ENCODE measurements at places on chromosomes 2 and 18. TPM values are rescaled to one million over a fixed set of nuclear protein-coding genes. Genes with fewer than 3 reads are reported as not detected.

DNA sequence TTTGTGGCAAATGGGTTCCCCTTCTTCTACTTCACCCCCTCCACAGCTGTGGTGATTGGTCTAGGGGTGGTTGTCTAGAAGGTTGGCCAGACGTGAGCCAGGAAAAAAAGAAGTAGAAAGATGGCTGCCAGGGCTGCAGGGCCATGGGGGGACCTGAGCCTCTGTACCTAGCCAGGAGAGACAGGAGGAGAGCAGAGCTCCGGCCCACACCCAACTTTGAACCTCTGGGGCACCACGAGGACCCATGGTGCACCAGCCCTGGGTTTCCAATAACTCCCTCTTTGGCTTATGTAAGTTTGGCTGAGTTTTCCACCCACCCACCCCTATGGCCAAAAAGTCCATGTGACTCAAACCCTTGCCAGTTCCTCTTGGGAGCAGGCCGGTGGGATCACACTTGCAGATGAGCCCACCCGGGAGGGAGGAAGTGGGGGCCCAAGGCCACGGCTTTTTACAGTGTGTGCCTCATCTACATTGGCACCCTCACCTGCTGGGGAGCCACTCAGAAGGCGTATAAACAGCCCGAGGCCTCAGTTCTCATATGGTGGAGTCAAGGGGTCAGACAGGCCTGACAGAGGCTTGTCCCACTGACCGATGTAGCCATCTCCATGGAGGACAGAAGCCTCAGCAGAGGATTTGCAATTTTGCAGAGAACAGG is 293.1 kb upstream of the HDAC4 start:
- no peak for DNase-seq
- H3K27me3 ChIP-seq: no peaks in the 10 kb centered on the region
- no peaks in the 10 kb centered on the region for H3K36me3 ChIP-seq
- H3K4me3 ChIP-seq: no peak overlapping the region
- no peak overlapping the region for H3K27ac ChIP-seq

Gene HTR2B
- total RNA-seq: 92.5 TPM

Gene FAM237A
- not detected for total RNA-seq

Gene SELENOI
- 13.1 TPM for total RNA-seq

GRCh38 chr18:9113468-9114149 is 11.1 kb downstream of the NDUFV2 start:
- H3K27ac ChIP-seq: no peak overlapping the region
- no peaks in the 10 kb centered on the region for H3K27me3 ChIP-seq
- H3K4me3 ChIP-seq: no peak overlapping the region
- H3K4me1 ChIP-seq: peaks cover 9% of the 10 kb centered on the region

DNA sequence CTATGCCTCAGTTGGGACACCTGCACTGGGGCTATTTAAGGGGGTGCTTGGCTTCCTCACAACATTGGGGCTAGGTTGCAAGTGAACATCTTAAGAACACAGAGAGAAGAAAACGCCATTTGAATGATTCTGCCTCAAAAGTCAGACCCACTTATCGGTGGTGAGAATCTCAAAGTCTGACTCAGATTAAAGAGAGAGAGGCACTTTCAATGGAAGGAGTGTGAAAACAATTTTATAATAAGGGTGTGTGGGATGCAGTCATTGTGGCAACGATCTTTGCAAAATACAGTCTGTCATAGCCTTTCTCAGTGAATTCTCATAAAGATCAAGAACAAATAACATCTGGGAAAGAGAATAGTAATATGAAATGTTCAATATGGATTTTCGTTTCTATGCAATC is 41.8 kb downstream of the CCDC102B start:
- no peak overlapping the region for H3K4me3 ChIP-seq
- H3K27ac ChIP-seq: peak overlapping the region; percentile 1
- no peak for DNase-seq
- H3K27me3 ChIP-seq: no peaks in the 10 kb centered on the region
- no peaks in the 10 kb centered on the region for H3K4me1 ChIP-seq

Gene MBD1
- total RNA-seq: 53.3 TPM

GRCh38 chr18:70337139-70337972 is 48.5 kb downstream of the SOCS6 start:
- no peaks in the 10 kb centered on the region for H3K27me3 ChIP-seq
- peak; percentile 92 for DNase-seq
- peaks cover 8% of the 10 kb centered on the region for H3K4me1 ChIP-seq
- peaks cover 7% of the 10 kb centered on the region for H3K36me3 ChIP-seq
